ENCODE measurements at places on chromosomes 2 and 18. TPM values are rescaled to one million over a fixed set of nuclear protein-coding genes. Genes with fewer than 3 reads are reported as not detected.

ANTXR1 gene
- total RNA-seq: 13.2 TPM

SDC1 gene
- total RNA-seq: 27.2 TPM

ERICH2 gene
- total RNA-seq: not detected

GPR155 gene
- 0.26 TPM for total RNA-seq

DNA sequence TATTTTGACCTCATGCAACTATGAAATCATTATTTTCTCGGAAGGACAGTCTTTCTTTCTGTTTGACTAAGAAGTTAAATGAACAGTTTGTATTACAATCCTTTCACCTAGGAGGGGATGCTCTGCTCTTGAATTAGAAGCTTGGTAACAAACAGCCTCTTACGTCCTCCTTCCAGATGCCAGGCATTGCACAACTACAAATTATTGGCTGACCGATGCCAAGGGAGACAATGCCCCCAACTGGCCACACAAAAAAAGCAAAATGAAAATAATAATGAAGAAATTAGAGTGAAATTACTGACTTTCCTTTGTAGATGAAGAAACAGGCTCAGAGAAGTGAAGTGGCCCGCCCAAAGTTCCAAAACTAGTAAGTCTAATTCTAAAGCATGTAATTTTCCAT lies 177.9 kb downstream of the CYRIA start:
- DNase-seq: peak; percentile 41

GRCh38 chr18:61639886-61640285 lies 252.9 kb downstream of the RNF152 start:
- DNase-seq: no peak

- DNase-seq: no peak
Observed at GRCh38 chr2:32200814-32201213, 35.1 kb downstream of the SLC30A6 start.
